SHP77 treated with DMSO at 0.1 percent for 48 hours (cell line): ENCODE measurements at places on chromosomes 7 and 10.
A peak's percentile ranks its signal among the peaks of the same experiment; 100 is the strongest.

- DNase-seq = no peak
Observed at GRCh38 chr7:70188901-70189650, 590.8 kb downstream of the AUTS2 start.

DNA sequence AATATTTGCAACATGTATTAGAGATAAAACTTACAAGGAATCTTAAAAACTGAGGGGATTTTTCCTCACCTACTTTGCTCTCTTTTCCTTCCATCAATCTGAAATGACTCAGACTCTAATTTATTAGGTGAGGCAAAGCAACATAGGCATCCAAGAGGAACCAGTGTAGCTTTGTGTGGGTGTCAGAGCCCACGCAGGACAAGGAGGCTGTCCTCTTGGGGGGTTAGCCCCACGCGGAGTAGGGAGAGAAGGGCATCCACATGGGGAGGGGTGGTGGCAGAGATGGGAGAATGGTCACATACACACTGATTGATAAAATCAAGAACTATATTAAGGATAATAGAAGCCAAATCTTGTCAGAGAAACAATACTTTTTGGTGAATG lies 33.8 kb upstream of the ARMS2 start:
- no peak for DNase-seq

- no peak for DNase-seq
Observed at GRCh38 chr10:84204610-84205009, 10.3 kb downstream of the CDHR1 start.

DNA sequence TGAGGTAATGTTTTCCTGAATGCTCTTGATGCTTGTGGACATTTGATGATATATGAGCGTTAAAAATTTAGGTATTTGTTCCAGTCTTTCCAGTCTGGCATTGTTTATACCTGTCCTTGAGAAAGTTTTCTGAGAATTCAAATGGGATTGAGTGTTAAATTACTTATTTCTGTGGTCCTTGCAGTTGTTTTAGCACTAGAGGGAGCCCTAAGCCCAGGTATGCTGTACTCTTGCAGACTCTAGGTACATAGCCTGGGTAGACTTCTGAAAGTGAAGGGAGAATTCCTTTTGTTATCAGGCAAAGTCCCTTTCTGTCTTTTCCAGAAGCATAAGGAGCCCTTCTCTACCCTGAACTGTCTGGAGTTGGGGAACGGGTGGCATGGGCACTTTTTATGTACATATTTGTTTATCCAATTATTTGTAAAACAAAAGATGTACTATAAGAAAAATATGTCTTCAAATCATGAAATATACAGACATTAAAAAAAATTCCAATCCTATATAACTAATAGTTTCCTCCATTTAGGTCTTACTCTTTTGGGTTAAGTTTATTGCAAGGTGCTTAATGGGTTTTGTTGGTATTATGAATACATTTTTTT lies 262.1 kb downstream of the ATRNL1 start:
- DNase-seq = peak; percentile 62

DNA sequence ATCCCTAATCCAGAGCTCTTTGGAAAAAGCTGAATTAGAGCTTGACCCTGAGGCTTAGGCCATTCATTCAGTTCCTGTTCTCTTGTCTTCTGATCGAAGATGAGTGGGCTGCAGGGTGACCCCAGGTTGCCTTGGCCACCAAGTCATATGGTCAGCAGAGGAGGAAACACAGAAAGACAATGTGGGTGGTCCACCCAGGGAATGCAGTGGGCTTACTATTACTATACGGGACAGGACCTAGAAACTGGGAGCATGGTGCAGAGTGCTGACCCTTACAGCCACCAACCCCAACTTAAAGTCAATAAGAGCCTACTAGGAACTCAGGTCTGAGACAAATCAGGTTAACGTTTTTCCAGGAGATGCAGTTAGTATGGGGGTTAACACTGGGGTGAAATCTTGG lies 200.5 kb downstream of the HERPUD2 start:
- no peak for DNase-seq

DNA sequence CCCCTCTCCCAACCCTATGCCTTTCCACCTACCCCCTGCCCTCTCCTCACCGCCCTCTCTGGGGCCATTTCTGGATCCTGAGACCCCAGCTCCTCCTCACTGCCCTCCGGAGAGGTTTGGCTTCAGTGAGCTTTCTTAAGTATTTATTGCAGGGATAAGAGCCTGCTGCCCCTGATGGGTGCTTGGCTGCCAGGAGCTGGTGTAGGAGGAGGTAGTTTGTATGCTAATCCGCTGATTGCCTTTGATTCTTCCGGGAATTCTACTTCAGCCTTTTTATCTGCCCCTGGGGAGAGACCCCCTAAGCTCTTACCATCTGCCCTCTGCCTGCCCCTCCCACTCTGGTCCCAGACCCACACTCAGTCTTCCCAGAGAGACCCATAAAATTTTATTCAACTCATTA lies 263.5 kb upstream of the PODXL start:
- no peak for DNase-seq

DNA sequence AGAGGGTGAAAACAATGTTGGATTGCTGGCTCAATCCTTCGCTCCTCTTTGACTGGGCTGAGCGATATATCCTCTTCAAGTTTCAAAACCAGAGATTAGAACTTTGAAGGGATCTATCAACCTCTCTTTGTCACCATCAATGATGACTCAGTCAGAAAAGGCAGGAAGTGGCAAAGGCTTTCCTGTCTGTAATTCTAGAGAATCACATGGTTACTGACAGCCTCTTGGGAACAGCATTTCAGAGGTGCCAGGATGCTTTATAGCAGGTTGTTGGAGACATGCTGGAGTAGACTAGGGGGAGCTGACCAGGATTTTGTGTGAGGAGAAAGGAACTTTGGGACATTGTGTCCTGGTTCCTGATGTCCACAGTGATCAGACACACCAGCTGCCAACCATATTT lies 81.3 kb downstream of the PRKCQ start:
- no peak for DNase-seq

GRCh38 chr10:49313501-49314070 lies 14.6 kb downstream of the C10orf71 start:
- DNase-seq = no peak

- no peak for DNase-seq
Observed at GRCh38 chr7:92684274-92684673, 94.1 kb upstream of the FAM133B start.

- no peak for DNase-seq
Observed at GRCh38 chr7:26043801-26044200, 108.2 kb upstream of the NFE2L3 start.

GRCh38 chr10:69180525-69181204 lies 631 bp downstream of the SUPV3L1 start:
- no peak for DNase-seq

GRCh38 chr10:106957823-106958588 lies 206.5 kb downstream of the SORCS1 start:
- DNase-seq = no peak

DNA sequence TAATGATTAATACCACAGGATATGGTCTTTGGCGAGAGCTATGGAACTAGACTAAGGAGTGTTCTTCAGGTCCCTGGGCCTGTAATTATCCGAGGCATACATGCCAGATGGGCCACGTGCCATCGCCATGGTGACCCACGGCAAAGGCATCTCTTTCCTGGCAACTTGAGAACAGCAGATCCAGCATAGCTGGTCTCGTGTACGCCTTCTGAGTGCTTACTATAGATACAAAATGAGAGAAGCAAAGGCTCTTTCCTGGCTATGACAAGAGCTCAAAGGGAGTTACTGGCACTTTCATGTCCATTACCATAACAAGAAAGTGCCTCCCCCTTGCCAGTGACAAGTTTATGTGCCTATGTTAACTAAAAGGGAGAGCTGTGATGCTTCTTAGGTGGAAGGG lies 26.0 kb upstream of the GLI3 start:
- no peak for DNase-seq

GRCh38 chr10:70066190-70066589 lies 13.5 kb downstream of the MACROH2A2 start:
- DNase-seq = no peak

GRCh38 chr10:58743466-58744115 lies 230.9 kb downstream of the BICC1 start:
- no peak for DNase-seq

DNA sequence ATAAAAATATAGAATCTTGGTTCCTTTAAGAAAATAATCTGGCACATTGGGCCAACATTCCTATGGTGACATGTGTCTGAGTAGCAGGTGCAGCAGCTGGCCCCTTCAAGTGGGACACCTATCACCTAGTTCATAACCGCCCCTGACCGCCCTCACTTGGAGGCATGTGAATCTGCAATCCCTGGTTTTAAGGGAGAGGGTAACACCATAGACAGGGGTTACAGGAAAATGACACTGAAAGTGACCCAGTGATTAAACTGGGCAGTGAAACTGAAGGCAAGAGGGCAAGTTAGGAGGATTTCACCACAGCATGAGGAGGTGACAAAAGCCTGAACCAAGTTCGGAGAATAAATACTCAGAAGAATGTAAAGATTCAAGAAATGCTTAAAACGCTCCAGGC lies 1.1 kb downstream of the RSU1 start:
- DNase-seq = no peak

DNA sequence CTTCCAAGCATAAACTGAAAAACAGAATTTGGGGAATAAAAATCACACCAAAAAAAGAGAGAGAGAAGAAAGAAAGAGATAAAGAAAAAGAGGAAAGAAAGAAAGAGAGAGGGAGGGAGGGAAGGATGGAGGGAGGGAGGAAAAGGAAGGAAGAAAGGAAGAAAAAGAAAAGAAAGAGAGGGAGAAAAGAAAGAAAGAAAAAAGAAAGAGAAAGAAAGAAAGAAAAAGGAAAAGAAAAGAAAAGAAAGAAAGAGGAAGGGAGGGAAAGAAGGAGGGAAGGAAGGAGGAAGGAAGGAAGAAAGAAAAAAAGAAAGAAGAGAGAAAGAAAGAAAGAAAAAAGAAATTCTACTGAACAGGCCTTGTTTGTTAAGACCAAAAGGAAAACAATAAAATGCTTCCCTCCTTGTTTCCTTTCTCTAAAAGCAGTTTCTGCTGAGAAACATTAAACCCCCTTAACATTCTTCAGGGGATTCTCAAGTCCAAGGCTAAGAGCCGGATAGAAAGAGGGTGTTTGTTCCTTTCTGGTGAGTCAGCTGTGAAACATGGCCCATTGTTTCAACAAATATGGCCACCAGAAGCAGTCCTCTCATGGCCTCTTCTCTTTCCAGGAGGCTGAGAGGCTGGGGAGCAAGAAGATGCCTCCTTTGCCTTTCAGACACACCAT lies 46.9 kb upstream of the GPAM start:
- no peak for DNase-seq

DNA sequence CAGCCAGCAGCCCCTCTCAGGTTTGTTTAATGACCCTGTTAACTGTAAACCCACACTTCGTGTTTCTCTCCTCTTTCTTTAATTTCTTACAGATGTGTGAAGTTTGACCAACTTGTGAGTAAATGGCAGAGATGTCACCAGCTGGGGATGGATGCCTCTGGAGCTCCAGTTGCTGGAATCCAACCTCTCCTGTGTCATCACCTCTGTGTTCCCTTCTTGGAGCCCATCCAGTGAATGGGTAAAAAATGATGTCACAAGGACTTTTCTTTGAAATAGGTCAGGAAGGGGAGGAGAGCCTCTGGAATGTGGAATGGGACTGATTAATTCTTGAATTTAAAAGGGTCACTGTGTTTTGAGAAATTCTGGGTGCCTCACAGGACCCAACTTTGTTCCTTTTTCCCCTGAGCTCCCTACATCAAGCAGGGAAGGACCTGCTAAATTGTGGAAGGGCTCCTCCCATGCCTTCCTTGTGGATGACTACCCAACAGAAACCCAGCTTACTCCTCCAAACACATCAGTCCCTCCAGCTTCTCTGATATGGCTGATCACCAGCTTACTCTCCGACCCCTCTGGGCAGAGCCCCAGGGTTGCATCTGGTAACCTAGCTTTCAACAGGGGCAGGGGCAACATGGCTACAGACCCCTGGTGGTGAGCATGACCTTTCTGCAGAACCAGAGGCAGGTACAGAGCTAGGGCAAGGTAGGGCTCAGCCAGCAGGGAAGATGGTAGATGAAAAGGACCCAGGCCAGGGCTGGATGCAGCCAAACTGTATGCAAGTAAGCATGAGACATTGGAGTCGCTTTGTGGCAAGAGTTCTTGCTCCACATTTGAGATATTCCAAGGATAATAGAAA lies 67.5 kb downstream of the STRA8 start:
- no peak for DNase-seq

DNA sequence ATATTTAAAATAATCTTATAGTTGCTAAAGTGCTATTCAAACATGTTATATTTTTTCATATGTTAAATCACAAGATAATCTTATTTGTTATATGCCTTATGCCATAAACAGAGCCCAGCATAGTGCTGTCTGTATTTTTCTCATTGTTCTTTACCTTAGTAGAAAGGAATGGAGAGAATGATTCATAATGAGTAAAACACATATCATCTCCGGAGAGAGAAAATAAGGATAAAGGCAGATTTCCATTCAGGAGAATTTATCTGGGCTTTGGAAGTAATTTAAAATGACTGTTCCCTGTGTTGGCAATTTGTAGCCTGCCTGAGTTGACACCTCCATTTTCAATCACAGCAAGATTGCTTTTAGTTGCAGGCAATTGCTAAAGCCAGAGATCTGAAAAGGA lies 30.2 kb downstream of the CHN2 start:
- DNase-seq = no peak

- no peak for DNase-seq
Observed at GRCh38 chr7:64636386-64636785, 29.5 kb upstream of the ZNF107 start.

GRCh38 chr10:21398563-21399231 lies 126.8 kb downstream of the SKIDA1 start:
- no peak for DNase-seq

DNA sequence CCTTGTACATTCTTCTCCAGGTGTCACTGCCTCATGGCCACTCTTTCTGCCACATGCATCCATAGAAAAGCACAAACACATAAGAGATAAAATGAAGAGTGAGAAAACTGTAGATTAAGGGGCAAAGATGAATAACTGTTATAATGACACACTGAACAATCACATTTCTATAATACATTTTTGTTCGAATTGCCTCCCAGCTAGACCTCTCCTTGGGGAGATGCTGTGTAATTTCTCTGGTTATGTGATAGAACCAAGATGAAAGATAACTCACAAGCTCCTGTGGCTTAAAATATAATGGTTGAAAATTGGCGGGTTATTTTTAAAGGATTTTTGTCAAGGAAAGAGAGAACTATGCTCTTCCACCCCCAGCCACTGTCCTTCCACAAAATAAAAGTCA lies 60.2 kb upstream of the STEAP1 start:
- no peak for DNase-seq

- no peak for DNase-seq
Observed at GRCh38 chr7:88771417-88771816, 11.9 kb downstream of the ZNF804B start.
